ENCODE measurements at places on chromosomes 7 and 10. TPM values are rescaled to one million over a fixed set of nuclear protein-coding genes. Genes with fewer than 3 reads are reported as not detected.

GRCh38 chr7:74324531-74325209, 35.5 kb downstream of the CLIP2 start:
- no peak for DNase-seq

GRCh38 chr7:70679661-70680060, 452.3 kb upstream of the GALNT17 start:
- no peak for DNase-seq

DNA sequence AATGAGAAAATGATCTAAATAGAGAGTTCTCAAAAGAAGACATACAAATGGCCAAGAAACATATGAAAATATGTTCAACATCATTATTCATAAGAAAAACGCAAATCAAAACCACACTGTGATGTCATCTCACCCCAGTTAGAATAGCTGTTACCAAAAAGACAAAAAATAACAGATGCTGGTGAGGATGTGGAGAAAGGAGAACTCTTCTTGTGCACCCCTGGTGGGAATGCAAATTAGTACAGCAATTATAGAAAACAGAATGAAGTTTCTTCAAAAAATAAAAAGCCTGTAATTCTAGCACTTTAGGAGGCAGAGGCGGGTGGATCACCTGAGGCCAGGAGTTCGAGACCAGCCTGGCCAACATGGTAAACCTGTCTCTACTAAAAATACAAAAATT, 199.3 kb downstream of the PARD3 start:
- DNase-seq, result peak; percentile 30

- peak; percentile 90 for DNase-seq
Measured at GRCh38 chr10:110273474-110273873, 31.2 kb downstream of the SMNDC1 start.

DNA sequence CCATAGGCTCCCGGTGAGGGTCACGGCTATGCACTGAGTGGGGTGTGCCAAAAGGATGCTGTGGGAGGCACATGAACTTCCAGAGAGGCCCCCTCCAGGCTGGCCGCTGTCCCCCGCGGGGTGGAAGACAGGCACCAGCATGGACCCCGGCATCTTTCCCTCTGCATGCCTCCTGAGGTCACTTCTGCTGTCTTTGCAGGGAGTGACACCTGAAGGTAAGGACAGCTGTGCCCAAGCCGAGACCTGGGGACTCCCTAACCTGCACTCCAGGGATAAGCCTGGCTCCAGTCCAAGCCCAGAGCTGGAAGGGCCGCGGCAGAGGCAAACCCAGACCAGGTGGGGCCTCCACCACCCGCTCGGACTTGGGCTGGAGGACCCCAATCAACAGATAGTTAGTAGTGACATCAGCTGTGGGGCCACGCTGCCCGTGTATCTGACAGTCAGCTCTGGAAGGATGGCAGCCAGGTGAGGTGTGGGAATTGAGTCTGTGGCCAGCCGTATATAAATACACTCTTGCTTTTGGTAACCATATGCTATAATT, 340.7 kb upstream of the MKI67 start:
- no peak for DNase-seq

AGBL3 gene
- polyA plus RNA-seq, result 0.16 TPM

SPDYE18 gene
- polyA plus RNA-seq, result not detected

Measured in IMR-90 (cell line).